Type B pancreatic cell (in vitro differentiated cells): ENCODE measurements at places on chromosomes 16 and 17. TPM values are rescaled to one million over a fixed set of nuclear protein-coding genes. Genes with fewer than 3 reads are reported as not detected.
A peak's percentile ranks its signal among the peaks of the same experiment; 100 is the strongest.

Gene TCAP
- total RNA-seq = 1.5 and 2.4 TPM in 2 replicates

DNA sequence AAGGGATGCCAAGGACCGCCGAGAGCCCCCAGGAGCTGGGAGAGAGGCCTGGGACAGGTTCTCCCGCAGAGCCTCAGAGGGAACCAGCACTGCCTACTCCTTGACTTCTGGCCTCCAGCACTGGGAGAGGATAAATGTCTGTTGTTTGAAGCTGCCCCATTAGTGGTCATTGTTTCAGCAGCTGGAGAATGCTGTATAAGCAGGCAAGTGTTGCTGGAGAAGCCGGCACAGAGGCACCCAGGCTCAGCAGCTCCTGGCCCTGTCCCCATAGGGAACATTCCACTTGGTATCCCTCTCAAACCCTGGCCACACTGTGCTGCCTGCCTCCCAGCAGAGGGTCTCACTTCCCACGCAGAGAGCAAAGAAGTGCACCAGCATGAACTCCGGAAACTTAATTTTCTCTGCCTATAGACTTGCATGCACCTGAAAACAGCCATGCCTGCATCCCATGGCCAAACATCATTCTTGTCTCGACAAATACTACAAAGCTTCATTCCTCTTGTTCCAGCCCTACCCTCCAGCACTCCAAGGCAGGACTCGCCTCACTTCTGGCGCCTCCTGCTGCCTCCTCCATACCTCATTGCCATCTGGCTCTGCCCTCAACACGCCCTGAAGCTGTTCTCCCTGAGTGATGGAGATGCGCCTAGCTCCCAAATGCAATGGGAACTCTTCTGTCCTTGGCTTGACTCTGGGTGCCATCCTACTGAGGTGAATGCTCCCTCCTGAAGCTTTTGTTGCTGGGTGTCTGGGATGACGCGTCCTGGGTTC, 88.1 kb downstream of the DNAH17 start:
- DNase-seq = no peak

Gene C1QTNF1
- total RNA-seq = 8.7 and 9.4 TPM in 2 replicates

DNA sequence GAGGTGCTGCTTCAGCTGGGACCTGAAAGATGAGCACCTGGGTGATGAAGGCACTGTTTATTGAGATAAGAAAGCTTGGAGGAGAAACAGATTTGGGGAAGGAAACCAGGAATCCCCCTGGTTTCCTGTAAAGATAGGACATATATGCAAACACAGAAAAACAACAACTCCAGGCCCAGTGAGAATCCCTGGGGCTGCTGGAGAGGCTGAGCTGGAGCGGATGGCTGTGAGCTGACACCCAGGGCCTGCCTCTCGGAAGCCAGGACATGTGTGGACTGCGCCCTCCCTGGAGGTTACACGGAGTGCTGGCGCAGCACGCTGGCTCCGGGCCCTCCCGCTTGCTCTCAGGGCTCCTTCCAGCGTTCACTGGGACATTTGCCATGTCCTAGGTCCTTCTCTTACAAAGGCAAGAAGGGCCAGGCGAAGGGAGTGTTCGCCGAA, 57.5 kb downstream of the CYB5B start:
- no peak for DNase-seq

DNA sequence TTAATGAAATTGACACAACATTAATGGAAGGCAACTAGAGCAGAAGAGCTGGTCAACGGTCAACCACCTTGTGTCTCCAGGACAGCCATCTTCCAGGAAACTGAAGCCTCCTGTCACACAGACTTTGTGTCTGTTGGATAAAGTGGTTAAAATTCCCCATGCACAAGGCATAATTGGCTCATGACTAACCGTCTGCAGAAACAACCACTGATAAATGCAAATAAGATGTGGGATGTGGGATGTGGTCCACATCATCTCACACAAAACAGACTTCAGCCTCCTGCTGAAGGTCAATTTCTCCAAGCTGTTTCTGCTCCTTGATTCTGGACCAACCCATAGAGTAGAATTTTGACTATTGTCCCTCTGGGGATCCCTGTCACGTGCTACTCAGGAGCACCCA, 26.9 kb upstream of the XYLT1 start:
- no peak for DNase-seq

Gene SCIMP
- total RNA-seq = not detected in 2 replicates

GRCh38 chr16:31880322-31880979, 6.8 kb downstream of the ZNF267 start:
- DNase-seq = no peak

GRCh38 chr16:83900571-83900970, 1.7 kb downstream of the MLYCD start:
- DNase-seq = no peak

- DNase-seq = no peak
Observed at GRCh38 chr17:78401891-78402290, 23.4 kb downstream of the PGS1 start.

DNA sequence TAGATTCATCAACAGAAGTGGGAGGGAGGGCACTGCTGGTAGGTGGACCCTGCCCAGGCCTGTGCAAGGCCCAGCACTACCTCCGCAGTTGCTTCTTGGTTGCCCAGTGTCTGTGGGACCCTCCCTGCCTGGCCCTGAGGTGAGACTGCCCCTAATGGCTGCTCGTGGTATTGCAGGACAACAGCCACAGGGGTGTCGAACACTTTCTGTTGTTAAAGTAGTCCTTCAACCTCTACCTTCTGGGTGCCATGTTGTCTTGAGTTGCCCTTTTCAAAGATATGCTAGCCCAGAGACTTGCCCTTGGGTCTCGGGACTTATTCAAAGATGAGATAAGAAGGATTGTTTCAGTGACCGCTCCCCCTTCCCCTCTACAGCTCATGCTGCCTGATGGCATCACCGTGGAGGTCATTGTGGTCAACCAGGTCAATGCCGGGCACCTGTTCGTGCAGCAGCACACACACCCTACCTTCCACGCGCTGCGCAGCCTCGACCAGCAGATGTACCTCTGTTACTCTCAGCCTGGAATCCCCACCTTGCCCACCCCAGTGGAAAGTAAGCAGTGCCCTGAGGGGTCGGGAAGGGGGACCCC, 29.1 kb downstream of the AKAP1 start:
- no peak for DNase-seq

Gene SEPTIN12
- not detected in 2 replicates for total RNA-seq

DNA sequence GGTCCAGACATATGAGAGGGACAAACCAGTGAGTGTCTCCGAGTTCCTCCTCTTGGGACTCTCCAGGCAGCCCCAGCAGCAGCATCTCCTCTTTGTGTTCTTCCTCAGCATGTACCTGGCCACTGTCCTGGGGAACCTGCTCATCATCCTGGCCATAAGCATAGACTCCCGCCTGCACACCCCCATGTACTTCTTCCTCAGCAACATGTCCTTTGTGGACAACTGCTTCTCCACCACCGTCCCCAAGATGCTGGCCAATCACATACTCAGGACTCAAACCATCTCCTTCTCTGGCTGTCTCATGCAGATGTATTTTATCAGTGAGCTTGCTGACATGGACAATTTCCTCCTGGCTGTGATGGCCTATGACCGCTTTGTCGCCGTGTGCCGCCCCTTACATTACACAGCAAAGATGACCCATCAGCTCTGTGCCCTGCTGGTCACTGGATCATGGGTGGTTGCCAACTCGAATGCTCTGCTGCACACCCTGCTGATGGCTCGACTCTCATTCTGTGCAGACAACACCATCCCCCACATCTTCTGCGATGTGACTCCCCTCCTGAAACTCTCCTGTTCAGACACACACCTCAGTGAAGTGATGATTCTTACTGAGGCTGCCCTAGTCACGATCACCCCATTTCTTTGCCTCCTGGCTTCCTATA, 19.2 kb downstream of the ZNF200 start:
- DNase-seq = peak; percentile 29

Gene HLF
- total RNA-seq = 2.6 and 3.4 TPM in 2 replicates

Gene OR4D1
- not detected in 2 replicates for total RNA-seq

GRCh38 chr17:81534157-81535006, 6.2 kb downstream of the FSCN2 start:
- no peak for DNase-seq

Gene PYY
- 2.3 and 3.5 TPM in 2 replicates for total RNA-seq

DNA sequence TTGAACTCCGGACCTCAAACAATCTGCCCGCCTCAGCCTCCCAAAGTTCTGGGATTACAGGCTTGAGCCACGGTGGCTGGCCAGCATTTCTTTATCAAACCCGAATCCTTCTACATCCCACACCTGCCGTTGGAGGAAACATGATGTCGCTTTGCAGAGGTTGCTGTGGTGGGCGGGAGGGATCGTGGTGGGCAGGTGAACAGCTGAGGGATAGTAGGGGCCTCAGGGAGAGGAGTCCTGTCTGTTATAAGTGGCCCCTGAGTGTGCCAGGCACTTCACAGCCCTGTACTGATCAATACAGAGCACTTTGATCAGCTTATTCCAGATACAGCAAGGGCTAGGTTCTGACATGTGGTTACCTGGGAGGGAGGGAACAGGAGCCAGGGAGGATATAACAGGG, 76.5 kb downstream of the CYLD start:
- no peak for DNase-seq

GRCh38 chr16:27111486-27111885, 44.8 kb downstream of the C16orf82 start:
- peak; percentile 34 for DNase-seq

DNA sequence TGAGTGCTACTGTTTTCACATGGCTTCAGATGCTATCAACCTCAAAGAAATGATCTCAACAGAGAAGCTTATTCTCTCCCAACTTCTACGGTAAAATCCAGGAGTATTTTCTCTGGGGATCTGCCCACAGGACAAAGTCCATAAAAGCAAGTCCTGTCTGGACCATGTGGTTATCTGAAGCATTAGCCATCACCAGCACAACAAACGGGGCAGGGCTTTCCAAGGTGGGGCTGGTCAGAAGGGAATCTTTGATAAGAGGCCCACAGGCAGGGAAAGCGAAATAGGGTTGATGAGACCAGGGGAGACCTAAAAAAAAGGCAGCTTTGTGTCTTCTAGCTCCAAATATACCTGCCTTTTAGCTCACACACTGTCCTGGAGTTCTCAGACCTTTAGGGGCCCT, 38.7 kb upstream of the CACNG3 start:
- DNase-seq = no peak

- DNase-seq = no peak
Observed at GRCh38 chr16:51175081-51175480, 24.0 kb upstream of the SALL1 start.

Gene MLKL
- total RNA-seq = 0.58 and 2.8 TPM in 2 replicates

DNA sequence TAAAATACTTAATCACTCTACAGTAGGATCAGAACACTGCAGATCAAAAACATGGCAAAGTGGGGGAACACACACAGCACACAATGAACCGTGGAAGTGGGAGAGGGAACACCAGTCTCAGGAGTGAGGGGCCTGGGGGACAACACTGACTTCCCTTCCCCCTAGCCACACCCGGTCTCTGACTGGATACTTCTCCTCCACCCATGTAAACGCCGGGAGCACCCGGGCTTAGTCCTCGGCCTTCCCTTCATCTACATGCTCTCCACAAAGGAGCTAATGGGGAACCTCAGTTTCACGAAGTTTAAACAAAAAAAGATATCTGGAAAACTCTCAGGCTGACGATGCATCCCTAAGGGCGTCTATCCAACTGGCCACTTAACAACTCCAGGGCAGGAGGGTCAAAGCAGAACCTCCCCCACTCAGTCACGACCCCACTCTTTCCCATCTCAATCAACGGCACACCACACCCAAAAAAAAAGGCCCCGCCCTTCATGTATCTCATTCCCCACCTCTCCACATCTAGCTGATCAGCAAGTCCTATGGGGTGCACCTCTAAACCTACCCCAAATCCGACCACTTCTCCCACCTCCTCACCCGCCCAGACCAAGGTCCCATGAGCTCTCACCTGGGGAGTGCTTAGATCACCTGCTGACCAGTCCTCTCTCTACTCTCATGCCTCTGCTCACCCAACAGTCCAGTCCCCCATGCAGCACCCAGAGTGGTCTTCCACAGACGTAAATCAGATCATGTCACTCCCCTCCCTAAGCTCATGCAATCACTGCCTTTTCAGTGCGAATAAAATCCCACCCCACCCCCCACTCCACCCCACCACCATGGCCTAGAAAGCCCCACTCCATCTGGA, 7.4 kb downstream of the ZDHHC7 start:
- no peak for DNase-seq

DNA sequence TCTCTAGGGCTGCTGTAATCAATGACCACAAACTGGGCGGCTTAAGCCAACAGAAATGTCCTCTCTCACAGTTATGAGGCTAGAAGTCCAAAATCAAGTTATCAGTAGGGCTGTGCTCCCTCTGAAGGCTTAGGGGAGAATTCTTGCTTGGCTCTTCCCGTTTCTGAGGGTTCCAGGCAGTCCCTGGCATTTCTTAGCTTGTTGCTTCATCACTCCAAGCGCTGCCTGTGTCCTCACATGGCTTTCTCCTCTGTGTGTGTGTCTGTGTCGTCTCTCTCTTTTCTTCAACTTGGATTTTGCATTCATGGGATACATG, 13.7 kb upstream of the CDC42EP4 start:
- DNase-seq = no peak

Gene TBC1D3I
- total RNA-seq = 0.24 TPM in 2 replicates

DNA sequence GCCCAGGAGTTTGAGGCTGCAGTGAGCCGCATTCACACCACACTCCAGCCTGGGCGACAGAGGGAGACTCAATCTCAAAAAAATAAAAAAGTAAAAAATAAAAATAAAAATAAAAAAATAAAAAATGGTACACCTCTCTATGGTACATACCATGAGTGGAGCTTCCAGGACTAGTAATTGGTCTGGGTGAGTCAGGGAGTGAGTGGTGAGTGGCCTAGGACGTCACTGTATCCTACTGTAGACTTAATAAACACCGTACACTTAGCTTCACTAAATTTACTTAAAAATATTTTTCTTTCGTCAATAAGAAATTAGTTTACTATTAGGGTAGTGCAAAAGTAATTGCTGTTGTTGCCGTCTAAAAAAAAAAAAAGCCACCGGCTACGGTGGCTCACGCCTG, 9.0 kb downstream of the CDH5 start:
- DNase-seq = no peak

- no peak for DNase-seq
Observed at GRCh38 chr17:58312829-58313228, 15.8 kb downstream of the TSPOAP1 start.
